ENCODE measurements at places on chromosomes 3 and 15.
A peak's percentile ranks its signal among the peaks of the same experiment; 100 is the strongest.

GRCh38 chr15:66564136-66565041, 1.4 kb downstream of the LCTL start:
- no peak for DNase-seq

GRCh38 chr3:128319741-128320141, 146.9 kb downstream of the DNAJB8 start:
- no peak for DNase-seq

- no peak for DNase-seq
These were observed 105.6 kb upstream of the SLC4A7 start for GRCh38 chr3:27589795-27590194.

DNA sequence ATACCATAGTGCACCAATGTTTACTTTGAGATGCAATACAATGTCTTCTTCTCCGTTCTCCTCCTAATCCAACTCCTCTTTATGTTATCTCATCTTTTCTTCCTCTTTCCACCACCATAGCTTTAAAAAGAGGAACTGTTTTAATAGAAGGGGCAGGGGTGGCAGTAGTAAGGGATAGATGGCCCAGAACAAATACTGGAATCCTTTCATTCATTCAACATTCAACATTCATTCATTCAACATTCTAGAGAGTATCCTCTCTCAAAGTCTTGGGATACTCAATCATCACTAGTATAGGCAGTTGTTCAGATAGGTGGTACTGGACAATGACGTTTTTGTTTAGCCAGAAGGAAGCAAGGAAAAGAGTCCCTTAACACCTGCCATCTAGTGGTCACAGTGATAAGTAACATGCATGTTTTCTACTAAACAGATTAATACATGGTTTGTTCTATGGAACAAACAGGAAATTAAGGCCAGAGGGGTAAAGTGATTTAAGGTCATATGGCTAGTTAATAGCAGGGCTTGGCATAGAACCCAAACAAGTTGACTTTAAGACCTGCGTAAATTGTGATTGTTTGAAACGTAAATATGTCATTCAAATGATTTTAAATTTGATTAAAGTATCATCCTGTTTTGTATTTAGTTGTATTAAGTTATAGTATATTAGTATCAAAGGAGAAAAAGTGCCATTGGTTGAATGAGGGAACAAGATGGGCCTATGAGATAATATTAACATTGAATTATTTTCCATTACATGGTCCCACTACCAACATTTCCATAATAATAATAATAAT, 26.9 kb upstream of the EHHADH start:
- DNase-seq, result peak; percentile 25

GRCh38 chr3:172624999-172625398, 85.9 kb downstream of the NCEH1 start:
- no peak for DNase-seq

DNA sequence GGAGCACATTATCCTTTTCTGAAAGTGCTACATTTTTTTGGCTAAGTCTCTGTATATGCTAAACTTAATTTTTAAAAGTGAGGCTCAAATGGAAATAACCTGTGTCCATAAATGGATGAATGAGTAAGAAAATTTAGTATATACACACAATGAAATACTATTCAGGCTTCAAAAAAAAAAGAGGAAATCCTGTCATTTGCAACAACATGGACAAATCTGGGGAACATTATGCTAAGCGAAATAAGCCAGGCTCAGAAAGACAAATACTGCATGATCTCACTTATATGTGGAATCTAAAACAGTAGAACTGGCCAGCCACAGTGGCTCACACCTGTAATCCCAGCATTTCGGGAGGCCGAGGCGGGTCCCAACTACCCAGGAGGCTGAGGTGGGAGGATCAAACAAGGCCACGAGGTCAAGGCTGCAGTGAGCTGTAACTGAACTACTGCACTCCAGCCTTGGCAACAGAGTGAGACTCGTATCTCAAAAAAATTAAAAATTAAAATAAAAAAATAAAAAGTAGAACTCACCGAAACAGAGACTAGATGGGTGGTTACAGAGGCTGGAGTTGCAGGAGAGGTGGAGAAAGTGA, 25.8 kb downstream of the CCDC12 start:
- DNase-seq, result no peak

GRCh38 chr15:57550640-57551039, 41.1 kb upstream of the MYZAP start:
- no peak for DNase-seq

DNA sequence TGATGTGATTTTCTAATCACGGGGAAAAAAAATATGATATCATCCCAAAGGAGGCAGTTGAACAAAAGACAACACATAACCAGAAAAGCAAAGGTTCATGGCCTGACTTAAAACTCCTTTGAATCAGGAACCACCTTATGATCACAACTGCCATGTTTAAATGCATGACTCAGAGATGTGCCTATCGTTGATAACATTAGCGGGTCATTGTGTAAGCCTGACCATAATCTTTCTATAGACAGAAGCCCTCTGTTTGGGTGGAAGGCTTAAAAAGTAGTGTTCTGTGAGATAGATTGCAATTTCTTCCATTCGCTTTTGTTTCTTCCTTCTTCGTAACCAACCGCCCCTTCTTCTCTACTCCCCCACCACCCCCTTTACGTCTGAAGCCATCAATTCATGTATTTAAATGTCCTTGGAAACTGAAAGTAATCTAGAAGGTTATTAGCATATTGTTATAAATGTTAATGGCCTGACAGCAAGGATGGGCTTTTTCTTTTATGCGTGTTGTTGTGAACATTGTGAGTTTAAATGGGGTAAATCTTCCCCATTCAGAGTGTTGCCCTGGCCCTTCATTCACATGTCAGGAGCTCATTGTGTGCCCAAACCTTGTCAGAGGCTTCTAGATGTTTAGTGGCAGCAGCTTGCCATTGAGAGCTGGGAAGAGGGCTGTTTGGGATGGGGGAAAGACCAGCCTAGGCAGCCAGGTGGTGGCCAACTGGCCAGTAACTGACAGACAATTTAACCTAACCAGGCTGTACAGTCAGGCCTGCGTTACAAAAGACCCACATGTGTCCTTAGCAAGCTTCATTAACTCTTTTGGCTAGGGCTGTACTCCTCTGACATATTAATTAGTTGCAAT, 64.5 kb downstream of the EPHA3 start:
- no peak for DNase-seq

DNA sequence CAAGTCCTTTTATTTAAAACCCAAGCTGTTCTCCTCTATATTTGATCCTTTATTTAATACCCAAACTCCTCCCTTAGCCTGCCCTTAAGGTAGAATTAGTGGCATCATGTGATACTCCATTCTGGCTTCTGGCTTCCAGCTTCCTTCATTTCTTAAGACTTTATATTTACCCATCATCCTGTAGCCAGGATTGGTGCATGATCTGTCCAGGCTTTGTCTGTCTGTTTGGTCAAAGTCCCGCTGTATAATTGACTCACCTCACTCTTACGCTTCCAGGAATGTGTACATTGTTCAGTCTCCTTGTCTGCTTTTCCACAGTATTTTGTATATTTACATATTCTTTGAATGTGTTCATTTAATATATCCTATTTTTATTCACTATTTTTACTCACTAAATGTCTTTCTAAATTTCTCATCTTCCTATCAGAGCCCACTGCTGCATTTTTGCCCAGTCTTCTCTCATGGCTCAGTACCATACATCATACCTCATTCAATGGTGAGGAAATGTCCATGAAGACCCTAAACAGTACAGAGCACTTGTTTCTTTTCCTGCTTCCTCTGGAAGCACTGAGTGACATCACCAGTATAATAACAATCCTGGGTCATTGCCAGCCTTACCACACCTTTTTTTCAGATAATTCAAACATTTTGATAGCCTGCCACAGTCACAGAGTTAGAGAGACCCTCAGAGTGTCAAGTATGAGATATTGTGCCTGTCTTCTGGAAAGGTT, 31.5 kb downstream of the TMEM108 start:
- DNase-seq, result no peak

DNA sequence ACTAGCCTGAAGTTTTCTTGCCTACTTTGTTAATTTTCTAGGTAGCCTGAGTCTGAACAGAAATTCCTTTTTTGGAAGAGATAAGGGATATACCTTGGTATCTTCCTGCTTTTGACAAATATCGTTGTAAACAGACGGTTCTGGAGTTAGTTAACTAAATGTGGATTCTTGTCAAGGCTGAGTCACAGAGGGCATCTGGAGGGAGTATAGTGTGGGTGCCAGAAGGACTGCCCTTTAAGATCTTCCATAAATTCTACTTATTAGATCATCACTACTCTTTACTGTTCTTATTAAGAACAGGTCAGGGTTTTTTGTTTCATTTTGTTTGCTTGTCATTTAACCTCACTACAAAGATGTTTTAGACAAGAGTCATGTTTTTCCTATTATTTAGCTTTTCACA, 125.3 kb upstream of the SKOR1 start:
- DNase-seq, result no peak

- DNase-seq, result no peak
These were observed 42.9 kb downstream of the DCUN1D1 start for GRCh38 chr3:182937293-182938051.

- DNase-seq, result no peak
These were observed 53.0 kb upstream of the DAZL start for GRCh38 chr3:16658004-16658924.

DNA sequence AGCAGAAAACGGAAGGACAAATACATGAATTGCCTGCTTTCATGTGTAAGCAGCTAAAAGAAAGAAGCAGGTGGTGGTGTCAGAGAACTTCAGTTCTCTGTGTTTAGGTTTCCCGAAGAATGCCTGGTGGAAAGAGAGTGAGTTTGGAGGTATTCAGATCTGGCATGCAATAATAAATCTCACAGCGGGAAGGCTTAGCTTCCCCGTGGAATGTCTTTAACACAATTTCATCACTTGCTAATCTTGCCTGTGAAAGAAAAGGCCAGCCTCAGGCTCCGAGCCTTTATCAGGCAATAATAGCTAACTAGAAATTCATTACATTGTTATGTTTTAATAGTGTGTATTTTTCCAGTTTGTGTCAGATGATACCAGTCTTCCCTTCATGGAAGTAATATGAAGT, 220.3 kb downstream of the PDZRN3 start:
- no peak for DNase-seq

- DNase-seq, result no peak
These were observed 46.1 kb upstream of the MAP3K13 start for GRCh38 chr3:185316740-185317412.

DNA sequence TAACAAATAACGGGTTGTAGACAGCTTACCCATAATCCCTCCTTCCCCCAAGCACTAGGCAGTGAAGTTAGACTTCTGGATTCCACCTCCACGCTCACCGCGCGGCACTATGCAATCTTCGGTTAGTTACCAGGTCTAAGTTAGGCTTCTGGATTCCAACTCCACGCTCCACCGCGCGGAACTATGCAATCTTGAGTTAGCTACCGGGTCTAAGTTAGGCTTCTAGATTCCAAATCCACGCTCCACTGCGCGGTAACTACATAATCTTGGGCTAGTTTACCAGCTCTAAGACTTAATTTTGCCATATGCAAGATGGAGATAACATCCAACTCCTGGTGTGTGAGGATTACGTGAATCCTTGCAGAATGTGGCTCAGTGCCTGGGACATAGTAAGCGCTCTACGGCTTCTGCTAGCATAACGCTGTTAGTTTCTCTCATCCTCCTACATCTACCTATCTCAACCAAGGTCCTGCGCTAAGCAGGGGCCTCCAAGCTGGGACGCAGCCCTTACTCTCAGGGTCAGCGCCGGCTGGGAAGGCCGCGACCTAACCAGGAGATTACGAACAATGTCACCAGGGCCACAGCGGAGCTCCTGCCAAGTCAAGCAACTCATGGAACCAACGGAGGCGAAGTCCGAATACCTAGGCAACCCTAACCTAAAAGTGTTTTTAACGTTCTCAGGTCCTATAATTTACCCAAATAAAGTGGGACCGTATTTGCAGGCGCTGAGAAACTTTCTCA, 497 bp upstream of the RPLP1 start:
- no peak for DNase-seq

DNA sequence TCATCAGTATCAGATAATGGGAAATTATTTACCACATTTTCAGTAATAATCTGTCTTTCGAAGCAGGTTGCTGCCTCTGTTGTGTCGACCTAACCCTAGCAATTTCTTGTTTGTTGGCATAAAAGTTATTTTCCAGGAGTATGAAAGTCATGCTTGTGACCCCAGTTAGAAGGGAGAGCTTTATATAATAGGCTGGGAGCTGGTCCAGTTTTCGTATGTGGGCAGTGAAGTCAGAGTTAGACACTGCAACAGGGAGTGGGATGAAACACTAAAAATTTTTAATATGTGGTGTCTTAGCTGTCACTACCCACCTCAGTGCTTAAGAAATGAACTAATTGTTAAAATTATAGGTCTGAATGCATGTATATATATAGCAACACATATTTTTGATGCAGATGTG, 348.5 kb downstream of the FEZF2 start:
- DNase-seq, result no peak

DNA sequence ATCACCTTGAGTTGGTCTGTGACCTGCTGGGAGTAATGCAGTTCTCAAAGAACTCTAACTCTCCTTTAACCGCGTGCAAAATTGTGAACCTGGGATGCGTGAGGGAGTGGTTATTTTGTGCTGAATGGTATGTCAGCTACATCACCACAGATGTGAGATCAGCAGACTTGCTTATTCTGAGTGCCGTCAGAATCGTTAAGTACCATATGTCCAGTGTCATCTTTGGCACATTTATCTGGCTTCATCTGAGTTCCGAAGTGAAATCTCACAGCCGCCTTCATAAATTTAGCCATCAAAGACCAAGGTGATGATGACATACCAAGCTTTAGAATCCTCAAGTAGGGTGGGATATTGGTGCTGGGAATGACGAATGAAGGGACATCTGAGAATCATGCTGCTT, 347.2 kb upstream of the TPRG1 start:
- no peak for DNase-seq

- no peak for DNase-seq
These were observed 4.0 kb upstream of the LMCD1 start for GRCh38 chr3:8497582-8497981.

DNA sequence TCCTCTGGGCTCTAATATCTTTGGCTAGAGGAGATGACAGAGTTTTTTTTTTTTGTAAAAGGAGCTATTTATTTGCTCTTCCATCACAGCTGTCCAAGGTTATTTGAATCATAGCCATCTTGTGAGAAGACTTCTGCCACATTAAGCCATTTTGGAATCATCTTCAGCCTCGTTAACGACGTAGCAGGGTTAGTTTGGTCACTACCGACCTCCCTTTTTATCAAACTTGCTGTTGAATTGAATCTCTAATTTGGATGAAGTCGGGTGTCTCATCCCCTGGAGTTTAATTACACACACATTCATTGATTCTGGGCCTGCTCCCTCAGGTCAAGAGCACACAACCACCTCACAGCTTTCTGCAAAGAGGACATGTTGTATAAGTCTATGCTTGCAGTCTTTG, 238.7 kb downstream of the CPNE4 start:
- DNase-seq, result no peak

DNA sequence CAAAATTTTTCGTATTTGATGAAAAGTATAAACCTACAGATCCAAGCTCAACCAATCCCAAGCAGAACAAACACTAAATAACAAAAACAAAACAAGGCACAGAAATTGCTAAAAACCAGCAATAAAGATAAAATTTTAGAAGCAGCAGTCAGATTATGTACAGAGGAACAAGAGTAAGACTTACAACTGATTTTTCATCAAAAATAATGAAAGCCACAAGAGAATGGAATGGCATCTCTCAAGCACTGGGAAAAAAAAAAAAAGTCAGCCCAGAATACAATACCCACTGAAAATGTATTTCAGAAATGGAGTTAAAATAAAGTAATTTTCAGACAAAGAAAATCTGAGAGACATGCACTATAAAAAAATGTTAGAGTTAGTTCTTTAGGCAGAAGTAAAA, 27.0 kb downstream of the GPR156 start:
- DNase-seq, result no peak

- no peak for DNase-seq
These were observed 338.6 kb upstream of the TPRG1 start for GRCh38 chr3:188832961-188833721.

- no peak for DNase-seq
These were observed 362.2 kb upstream of the SLCO3A1 start for GRCh38 chr15:91491101-91491950.
